ENCODE measurements at places on chromosomes 3 and 15.
A peak's percentile ranks its signal among the peaks of the same experiment; 100 is the strongest.

DNA sequence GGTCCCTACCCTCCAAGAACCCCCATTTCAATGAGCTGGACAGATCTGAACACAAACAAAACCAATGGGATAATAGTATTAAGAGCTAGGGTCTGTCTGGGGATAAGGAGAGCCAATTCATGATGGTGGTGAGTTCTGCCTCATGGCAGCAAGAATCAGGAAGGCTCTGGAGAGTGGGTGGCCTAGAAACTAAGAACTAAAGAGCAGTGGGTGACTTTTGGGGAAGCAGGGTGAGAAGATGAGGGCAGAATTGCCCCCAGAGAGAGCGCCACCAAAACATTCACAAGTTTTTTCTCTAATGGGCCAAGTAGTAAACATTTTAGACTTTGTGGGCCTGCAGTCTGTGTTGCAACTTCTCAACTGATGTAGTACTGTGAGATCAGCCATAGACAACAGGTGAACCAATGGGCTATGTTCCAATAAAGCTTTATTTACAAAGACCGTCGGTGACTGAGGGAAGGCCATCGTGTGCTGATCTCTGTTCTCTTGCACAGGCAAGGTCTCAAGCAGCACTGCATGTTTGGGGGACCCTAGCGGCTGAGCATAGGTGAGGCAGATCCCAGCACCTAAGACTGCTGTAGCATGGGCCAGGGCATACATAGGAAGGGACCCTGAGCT is 225.5 kb upstream of the ST8SIA2 start:
- no peak for DNase-seq

- no peak for DNase-seq
These were observed 16.1 kb downstream of the CLEC3B start for GRCh38 chr3:45042162-45042561.

- DNase-seq: no peak
These were observed 75.6 kb upstream of the CACNA2D3 start for GRCh38 chr3:54046641-54047214.

GRCh38 chr3:101300073-101300472 is 20.3 kb downstream of the IMPG2 start:
- no peak for DNase-seq

GRCh38 chr15:58980351-58980939 is 7.0 kb upstream of the RNF111 start:
- no peak for DNase-seq

DNA sequence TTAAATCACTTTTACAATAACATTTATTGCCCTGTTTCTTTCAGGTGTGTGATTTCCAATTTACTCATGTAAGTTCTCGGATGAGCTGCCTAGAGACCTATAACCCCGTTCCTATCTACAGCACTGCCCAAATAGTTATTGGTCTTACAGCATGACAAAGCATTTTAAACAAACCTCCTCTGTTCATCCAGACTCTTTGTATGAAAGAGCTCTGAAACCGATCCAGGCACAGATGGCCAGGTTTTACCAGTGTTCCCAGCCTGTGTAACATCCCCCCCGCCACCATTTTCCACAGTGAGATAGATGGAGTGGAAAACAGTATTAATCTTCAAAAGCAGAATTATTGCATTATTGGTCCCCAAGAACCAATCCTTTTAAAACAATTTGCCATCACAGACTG is 59.0 kb upstream of the SPTSSB start:
- DNase-seq: no peak

DNA sequence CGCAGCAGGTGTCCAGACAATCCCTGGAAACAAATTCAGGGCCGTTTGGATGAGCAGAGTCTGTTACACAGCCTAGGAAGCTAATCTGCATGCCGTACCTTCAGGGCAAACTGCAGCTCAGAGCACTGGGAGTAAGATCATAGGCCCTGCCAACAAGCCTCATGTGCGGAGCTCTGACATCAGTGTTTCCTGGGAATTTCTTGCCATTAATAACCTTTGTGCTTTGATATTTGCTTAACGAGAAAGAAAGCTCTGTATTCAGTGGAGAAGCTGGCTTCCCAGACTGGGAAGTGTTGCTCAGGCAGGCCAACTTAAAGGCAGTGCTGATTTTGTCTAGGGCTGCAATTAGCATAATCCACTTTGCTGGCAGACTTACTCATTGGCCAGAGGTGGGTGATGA is 116.1 kb upstream of the KLHL25 start:
- DNase-seq: no peak

DNA sequence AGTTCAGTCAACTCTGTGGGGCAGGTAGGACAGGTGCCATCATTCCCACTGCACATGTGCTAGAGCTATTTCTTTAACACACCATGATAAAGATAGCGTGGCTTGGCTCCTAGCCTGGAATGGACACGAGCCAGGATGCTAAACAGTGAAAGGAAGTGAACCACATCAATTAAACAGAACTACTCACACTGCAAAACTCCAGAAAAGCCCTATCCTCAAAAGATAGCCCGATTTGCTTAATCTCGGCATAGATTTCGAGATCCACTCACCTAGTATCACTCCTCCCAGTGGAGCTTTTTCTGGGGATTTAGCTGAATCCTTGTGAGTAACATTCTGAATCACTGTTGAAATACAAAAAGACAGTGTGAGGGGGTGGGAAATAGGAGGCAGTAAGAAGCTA is 118.0 kb downstream of the ABI3BP start:
- no peak for DNase-seq

- DNase-seq: no peak
These were observed 3.6 kb downstream of the OTOL1 start for GRCh38 chr3:161500068-161500796.

GRCh38 chr15:27353856-27354255 is 382.9 kb downstream of the GABRG3 start:
- DNase-seq: no peak

DNA sequence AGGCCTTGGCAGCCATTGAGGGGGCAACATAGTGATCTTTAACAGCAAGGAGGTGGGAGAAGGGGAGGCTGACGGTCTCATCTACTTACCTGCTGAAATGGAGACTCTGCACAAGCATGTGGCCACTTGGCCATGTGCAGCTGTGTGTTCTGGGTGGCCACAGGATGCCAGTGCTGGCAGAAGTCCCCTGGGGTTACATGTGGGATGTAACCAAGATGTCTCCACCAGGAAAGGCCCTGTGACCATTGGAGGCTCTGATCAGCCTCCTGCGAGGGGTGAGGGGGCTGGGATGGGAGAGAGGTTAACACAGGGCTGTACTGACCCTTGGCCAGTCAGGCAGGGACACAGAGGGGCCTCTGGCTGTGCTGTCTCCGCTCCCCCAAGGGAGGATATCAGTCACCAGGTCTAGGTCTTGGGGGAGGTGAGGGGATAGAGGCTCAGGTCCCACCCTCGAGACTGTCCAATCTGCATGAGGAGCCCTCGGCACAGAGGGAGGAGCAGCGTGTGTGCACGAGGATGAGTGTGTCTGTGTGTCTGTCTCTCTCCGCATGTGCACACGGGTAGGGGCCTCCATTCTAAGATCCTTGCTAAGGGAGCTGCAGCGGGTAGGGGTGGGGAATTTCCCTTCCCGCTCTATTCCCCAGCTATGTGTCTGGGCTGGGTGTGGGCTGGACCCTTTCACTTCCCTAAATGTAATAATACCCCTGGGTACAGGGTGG is 19.5 kb downstream of the PRKCD start:
- DNase-seq: no peak

DNA sequence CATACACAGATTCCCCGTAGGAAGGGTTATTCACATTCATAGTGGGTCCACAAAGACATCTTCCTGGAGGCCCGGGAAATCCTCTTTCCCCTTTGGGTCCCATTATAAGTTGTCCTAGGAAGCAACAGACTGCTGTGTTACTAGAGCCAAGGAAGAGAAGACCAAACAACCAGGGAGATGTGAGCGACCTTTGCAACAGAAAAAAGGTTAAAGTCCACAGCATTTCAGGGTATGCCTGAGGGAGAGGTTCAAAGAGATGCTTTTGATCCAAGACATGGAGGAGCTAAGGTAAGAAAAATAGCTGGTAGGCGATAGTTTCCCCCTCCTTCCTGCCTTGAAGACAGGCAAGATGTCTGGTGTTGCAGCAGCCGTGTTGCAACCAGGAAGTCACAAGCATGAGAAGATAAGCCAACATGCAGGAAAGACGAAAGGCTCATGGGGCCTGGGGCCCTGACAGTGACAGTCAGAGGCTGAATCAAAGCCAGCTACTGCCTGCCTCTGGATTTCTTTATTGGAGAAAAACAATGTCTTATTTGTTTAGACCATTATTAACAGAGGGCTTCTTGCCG is 30.9 kb downstream of the EAF1 start:
- DNase-seq: no peak

DNA sequence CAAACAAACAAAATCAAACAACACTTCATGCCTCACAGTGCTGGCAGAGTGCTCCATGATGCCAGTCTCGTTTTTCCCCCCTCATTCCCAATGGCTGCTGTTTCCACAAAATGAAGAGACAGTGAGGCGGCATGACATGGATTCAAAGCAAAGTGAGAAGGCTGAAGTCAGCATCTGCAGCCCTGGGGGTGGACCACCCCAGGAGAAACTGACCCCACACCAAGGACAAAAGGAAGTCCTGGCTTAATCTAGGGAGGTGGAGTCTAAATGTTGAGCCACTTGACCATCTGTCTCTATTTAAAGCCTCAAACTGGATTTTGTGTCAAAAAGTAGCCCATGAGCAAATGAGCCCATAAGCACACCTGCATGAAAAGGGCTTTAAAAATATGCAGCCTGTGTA is 151.2 kb upstream of the RORA start:
- DNase-seq: peak; percentile 13

DNA sequence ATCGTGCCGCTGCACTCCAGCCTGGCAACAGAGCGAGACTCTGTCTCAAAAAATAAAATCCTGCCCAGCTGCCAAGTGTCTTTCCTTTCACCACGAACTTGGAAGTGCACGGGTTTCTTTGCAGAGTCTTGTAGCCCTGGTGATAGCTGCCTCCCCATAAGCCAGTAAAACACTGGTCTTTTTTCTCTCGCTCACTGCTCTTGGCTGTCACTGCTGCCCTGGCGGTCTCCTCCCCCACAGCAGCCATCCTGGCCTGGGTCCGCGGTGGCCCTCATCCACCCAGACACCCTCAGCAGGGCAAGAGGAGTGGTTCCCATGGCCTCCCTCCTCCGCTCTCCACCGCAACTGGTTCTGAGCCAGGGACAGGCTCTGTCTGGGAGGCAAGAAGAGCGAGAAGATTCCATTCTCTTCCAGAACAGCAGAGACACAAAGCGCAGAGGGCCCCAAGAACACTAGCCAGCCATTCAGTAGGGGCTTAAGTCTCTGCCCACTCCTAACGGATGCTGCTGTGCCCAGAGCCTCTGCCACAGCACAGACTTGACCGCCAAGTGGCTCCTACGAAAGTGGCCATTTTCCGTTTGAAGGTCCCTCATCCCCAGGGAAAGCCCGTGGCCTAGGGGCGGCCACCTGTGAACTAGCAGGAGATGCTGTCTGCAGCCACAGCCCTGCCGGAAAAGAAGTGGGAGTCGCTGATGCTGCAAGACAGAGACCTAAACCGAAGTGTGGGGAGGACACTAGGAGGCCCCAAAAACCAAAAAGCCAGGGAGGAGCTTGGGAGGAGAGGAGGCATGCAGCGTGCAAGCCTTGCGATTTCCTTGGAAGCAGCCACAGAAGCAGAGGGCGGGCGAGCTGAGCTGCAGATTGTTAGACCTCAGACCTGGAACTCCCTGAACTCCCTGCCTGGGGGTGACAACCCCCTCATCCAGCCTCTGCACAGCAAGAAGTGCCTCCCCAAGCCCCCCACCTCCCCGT is 44.1 kb downstream of the KLHL25 start:
- peak; percentile 60 for DNase-seq

- no peak for DNase-seq
These were observed 74.6 kb downstream of the ARRDC4 start for GRCh38 chr15:98035134-98035533.

GRCh38 chr3:14261229-14261628 is 82.6 kb downstream of the LSM3 start:
- peak; percentile 80 for DNase-seq

GRCh38 chr3:17979911-17980310 is 237.5 kb upstream of the TBC1D5 start:
- no peak for DNase-seq

GRCh38 chr3:153311541-153311940 is 149.5 kb downstream of the RAP2B start:
- no peak for DNase-seq

DNA sequence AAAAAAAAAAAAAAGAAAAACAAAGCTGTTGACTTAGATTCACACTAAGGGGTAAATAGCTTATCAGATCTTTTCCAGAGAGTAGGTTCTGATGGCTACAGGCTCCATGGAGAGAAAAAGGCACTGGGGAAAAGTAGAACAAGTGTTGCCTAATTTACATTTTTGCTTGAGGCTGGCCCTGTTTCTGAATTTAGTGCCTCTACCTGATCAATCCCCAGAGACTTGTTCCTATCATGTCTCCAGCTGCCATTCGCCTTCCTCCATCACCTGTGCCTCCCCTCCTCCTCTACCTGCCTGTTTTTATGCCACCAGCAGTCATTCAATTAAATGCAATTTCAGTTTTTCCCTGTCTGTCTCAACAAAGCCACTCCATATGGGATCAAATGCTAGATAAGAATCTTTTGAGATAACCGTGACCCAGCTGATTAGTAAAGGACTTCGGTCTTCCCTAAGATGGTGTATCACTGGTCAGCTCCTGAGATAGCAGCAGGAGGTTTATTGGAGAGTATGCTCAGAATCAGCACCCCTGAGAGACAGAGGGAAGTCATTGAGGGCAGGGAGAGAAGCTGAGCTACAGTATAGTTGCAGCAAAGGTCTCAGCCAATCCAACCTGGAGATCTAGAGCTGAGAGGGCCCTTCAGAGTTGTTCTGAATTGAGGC is 88.1 kb upstream of the GADL1 start:
- DNase-seq: no peak

DNA sequence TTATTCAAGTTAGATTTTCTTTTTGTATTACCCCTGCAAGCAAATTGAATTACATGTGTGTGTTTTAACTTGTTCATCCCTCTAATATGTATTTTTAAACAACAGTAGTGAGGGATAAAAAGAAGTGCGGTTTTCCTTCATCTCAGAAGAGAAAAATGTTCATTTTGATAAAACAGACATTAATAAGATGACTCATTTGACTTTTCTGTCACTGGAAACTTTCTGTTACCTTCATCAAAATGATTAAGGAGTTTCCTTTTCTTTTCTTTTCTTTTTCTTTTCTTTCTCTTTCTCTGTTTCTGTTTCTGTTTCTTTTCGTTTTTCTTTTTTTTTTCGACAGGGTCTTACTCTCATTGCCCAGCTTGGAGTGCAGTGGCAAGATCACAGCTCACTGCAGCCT is 53.0 kb downstream of the ECT2 start:
- DNase-seq: no peak

Data from retina (tissue), 1 donor.